ENCODE measurements at places on chromosomes 12 and 14.

GRCh38 chr14:71594821-71595220 lies 337.4 kb upstream of the RGS6 start:
- DNase-seq, result no peak

DNA sequence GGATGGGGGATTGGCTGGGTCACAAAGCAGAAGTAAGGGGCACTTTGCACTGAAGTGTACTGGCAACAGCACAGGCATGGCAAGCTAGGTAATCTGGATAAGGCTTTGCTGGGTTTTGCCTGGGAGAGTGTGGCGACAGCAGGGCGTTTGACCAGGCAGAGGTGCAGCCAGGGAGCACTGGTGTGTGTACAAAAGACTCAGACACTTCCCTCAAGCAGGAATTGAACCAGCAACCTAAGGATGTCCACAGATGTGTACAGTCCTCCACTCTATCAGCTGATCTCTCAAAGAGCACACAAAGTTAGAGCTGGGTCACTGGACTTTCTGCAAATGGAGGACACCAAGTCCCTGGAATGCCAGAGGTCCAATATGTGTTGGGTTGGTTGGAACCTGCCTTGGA lies 15.4 kb upstream of the RNASE4 start:
- DNase-seq, result no peak

- DNase-seq, result peak; percentile 80
Observed at GRCh38 chr12:45543887-45544286, 185.6 kb upstream of the ARID2 start.

- peak; percentile 13 for DNase-seq
Observed at GRCh38 chr14:51369814-51370213, 129.8 kb downstream of the TMX1 start.

GRCh38 chr14:76701981-76702380 lies 59.3 kb upstream of the VASH1 start:
- DNase-seq, result no peak

DNA sequence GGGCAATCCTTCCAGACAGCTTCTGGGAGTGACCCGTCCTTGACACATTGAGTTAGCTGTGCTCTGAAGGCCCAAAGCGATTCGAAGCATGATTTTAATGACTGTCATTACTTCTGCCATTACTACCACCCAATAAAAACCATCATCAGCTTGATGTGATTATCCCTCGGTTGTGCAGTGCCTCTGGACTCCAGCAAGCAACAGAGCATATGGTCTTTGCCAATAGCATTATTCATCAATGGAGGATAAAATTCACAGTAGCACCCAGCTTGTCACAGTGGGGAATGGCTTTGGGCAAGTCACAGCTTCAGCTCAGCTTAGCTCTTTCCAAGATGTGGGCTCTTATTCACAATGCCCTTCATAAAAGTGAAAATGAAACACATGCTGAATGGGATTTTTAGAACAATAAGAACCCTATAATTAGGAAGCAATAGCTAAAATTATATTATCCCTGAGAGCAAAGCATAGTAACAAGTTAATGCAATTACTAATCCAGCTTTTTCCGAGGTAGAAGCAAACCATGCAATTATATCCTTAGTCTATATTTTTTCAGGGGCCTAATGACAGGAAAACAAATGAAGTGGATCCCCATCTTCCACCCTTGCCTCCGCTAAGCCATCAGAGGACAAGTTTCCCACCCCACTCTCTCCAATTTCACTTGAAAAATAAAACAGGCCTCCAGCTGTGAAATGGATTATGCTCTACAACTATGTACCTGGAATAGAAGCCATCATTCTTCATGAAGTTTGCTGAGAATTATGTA lies 163.0 kb upstream of the EEA1 start:
- DNase-seq, result no peak

- DNase-seq, result no peak
Observed at GRCh38 chr14:70020352-70021170, 141.3 kb downstream of the SMOC1 start.

GRCh38 chr12:25286837-25287236 lies 36.1 kb upstream of the KRAS start:
- DNase-seq, result no peak

DNA sequence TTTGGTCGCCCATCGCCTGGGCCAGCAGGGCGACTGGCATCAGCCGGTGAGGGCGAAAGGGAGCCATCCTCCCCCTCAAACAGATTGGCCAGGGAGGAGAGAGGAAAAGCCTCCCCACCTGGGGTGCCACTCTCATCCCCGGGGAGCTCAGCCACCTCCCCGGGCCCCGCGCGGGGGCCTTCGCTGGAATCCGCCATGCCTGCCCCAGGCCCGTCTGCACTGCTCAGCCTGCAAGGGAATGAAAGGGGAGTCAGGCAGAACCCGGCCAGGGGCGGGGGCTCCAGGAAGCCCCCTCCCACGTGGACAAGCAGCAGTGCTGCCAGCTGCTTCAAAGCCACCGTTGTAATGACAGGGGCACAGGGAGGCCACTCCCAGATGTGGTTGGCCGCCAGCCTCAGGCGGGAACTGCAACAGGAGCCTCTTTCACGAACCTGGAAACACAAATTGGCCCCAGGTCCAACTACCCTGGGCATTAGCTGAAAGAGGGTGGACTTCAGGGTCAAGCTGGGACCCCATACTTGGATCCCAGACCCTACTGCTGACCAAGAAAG lies 18.5 kb downstream of the TRPV4 start:
- DNase-seq, result no peak

- no peak for DNase-seq
Observed at GRCh38 chr12:31477687-31478086, 113.2 kb downstream of the DENND5B start.

DNA sequence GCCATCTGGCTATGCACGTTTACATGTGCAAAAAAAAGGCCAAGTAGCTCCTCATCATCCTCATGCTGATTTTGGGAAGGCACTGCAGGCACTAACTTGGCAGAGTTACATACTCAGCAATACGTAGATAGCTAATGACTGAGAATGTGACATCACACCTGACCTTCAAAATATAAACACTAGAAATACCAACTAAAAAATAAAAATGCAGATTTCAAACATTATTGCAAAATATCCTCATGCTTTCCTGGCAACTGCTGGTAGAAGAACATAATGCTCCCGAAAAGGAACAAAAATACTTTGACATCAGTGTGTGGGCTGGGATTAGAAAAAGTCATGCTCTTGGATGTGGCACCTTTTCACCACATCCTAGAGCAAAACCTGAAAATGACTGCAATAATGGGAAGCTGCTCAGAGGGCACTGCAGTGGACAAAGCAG lies 153.2 kb upstream of the ABCD2 start:
- DNase-seq, result no peak

GRCh38 chr12:122205053-122205925 lies 1.8 kb downstream of the B3GNT4 start:
- no peak for DNase-seq

GRCh38 chr14:53968726-53969125 lies 12.1 kb upstream of the BMP4 start:
- DNase-seq, result no peak

DNA sequence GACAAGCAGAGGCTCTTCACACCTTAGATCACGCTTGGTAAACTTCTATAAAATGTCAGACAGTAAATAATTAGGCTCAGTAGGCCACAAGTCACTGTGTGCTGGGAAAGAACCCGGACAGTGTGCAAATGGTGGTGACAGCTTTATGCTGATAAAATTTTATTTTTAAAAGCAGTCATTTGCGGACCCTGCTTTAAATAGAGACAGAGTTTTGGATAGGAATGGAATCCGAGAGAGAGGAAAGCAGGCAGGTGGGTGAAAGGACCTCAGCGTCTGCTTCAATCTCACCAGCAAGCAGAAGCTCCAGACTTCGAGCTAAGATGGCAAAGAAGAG lies 21.4 kb downstream of the ANKLE2 start:
- DNase-seq, result no peak

GRCh38 chr14:61222388-61222787 lies 58.8 kb downstream of the TMEM30B start:
- DNase-seq, result no peak

- no peak for DNase-seq
Observed at GRCh38 chr12:70305794-70306193, 60.3 kb upstream of the KCNMB4 start.

DNA sequence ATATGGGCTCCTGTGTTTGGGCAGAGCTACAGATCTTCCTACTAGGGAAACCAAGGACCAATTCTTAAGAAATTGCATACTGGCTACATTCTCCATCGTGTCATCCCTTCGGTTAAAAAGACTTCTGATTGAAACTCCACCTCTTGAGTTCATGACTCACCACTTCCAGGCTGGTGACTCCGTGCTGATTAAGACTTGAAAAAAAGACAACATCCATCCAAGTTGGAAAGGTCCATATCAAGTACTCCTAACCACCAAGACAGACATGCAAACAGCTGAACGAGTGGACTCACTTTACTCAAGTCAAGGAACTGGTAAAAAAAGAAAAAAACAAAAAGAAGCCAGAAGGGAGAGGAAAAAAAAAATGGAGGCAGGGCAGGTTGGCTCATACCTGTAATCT lies 63.4 kb downstream of the APOBEC1 start:
- no peak for DNase-seq

GRCh38 chr14:76498976-76499375 lies 123.0 kb downstream of the ESRRB start:
- DNase-seq, result no peak

DNA sequence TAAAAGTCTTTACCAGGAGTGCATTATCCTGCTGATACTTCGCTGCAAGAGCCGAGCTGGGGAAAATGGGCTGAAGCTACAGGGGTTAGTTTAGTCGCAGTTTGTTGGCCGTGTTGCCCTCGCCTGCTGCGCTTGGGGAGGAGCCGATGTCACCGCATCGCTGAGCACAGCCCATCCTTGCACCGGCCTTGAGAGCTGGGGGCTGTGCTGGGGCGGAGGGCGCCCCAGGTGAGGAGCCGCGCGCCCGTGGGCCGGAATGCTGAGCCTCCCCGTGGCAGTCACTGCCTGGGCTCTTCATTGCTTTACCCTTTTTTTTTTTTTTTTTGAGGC lies 50.0 kb downstream of the ADGRD1 start:
- DNase-seq, result no peak

GRCh38 chr12:90102957-90103652 lies 394.5 kb upstream of the ATP2B1 start:
- peak; percentile 69 for DNase-seq

- DNase-seq, result no peak
Observed at GRCh38 chr12:128091101-128091720, 175.8 kb upstream of the TMEM132C start.

DNA sequence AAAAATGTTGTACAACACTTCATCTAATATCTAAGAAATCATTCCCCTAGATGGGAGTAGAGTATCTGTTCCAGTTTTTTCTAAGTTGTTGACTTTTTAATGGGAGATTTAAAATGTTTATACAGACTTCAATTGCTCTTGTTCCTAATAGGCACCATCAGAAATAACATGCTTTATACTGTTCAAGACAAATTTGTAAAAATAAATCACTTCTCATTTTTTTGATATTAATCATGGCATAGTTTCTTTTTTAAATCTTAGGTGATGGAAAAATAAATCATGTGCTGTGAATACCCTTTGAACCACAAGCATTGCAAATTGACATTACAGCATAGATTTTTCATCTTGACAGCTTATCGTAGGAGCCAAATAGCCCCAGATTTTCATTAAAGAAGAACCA lies 473.5 kb upstream of the MGAT4C start:
- DNase-seq, result no peak

DNA sequence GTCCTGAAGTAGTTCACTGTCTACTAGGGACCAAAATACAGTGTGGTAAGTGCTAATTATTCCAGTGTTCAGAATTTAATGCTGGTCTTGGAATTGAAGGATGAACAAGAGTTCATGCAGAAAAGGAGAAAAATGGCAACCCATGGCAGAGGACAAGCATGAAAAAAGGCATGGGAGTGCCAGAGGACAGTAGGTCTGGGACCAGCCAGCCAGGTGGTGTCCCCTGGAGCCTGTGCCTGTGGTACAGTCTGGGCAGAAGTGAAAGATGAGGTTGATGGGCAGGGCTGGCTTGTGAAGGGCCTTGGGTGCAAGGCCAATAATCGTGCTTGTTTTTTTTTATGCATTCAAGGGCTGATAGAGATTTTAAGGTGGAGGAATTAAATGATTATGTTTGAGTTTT lies 21.0 kb downstream of the C12orf75 start:
- DNase-seq, result no peak

DNA sequence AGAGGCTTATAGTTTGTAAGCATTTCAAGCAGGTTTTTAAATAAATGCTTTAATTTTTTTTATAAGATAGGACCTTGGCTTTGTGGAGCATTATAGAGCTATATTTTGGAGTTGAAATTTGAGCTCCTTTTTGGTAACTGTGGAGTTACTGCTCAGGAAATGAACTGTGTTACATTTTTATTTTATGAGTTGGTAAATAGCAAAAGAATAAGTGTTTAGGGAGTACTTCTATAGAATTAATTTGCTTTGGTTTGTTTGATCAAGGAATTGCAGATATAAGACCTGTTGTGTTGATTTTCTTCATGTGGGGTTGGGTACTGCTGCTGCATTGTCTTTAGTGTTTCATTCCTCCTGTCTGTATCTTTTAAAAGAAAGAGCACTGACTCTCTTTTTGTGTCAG lies 3.5 kb downstream of the ATP2A2 start:
- no peak for DNase-seq

GRCh38 chr14:67396381-67396970 lies 15.5 kb downstream of the PLEK2 start:
- no peak for DNase-seq

- no peak for DNase-seq
Observed at GRCh38 chr12:121300083-121300819, 3.7 kb upstream of the CAMKK2 start.

DNA sequence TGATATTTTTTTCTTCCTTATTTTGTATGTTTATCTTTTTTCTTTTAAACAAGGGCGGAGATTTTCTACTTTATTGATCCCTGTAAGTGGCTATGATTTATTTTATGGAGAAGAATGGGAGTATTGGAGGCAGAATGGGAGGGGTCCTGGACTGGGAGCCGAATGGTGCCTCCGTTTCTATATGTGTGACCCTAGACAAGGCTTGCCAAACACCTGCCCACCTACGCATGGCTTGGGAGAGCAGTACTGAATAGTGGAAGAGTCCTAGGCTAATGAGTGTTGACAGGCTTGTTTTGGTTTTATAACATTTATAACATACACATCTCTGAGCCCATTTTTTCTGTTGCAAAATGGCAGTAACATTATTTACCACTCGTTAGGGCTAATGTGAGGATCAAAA lies 29.0 kb downstream of the STK38L start:
- DNase-seq, result peak; percentile 33

GRCh38 chr14:55430024-55430690 lies 10.3 kb downstream of the TBPL2 start:
- DNase-seq, result peak; percentile 68

- no peak for DNase-seq
Observed at GRCh38 chr14:72776701-72777261, 117.1 kb downstream of the DPF3 start.

DNA sequence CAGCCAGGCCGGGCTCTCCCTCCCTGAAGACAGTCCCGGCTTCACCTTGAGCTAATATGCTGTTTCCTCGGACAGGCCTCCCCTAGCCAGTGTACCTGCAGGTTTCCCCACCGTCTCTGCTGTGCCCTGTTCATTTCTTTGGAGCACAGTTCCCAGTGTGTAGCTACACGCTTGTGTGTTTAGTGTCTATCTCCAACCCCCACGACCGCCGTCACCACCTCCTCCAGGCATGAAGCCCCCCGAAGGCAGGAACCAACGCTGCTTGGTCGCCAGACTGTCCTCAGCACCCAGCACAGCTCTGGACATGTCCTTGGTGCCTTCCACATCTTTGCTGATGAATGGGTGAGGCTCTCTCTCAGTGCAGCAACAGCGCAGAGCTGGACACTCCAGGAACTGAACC lies 26.2 kb upstream of the PLEKHG6 start:
- no peak for DNase-seq

GRCh38 chr12:57736741-57737466 lies 1.6 kb downstream of the AGAP2 start:
- DNase-seq, result no peak
